CD4-positive, alpha-beta T cell treated with Interleukin-4 for 4 hours (primary cell): ENCODE measurements at places on chromosomes 2 and 18.

DNA sequence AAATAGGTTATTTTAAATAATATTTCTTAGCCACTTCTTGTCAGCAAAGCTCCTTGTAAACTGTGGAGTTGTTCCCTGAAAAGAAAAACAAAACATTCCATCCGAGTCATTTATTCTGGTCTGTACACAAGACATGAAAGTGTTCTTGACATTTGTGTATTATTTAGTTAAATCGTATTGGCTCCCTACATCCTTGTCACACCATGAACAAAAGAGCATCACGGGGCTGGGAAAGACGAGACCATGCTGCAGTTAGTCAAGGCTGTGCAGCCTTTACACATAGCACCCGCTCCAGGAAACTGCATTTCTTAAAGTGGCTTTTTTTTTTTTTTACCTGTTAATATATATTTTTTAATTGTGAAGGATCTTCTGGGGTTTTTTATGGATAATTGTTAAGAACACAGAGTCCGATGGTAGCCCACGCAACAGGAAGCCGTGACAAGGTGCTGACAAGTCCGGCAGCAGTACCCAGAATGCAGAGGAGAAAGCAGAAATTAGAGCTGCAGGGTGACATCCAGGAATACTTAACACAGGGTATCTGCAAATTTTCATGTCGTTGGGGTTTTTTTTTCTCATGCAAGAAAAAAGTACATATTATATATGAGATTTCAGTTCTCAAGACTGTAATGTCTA is 588.4 kb downstream of the ARHGAP15 start:
- DNase-seq, result no peak

DNA sequence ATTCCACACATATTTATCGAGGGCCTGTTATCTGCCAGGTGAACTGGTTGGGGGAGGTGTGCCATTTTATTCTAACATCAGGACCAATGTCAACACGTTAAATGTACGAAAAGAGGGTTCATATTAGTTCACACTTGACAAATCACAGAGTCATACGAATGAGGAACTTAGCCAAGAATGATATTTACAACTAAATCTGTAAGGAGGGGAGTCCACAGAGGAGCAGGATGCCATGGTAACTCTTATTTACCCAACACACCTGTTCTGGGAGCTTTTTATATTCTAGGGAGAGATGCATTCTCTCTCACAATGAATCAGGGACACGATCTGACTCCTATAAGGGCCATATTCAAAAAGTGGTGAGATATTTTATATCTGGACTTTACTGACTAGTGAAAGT is 144.1 kb downstream of the CDC42EP3 start:
- DNase-seq, result no peak

DNA sequence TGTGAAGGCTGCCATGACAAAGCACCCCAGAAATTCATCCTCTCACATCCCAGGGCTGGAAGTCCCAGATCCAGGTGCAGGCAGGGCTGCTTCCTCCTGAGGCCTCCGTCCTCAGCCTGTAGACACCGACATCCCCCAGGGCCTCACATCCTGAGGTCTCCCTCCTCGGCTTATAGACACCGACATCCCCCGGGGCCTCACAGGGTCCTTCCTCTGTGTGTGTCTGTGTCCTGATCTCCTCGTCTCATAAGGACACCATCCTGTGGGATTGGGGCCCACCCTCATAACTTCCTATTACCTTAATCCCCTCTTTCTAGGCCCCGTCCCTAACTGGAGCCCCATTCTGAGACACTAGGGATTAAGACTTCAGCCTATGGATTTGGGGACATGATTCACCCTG is 92.0 kb upstream of the SNTG2 start:
- no peak for DNase-seq

- no peak for DNase-seq
Observed at GRCh38 chr18:45050712-45051601, 370.3 kb downstream of the SETBP1 start.

DNA sequence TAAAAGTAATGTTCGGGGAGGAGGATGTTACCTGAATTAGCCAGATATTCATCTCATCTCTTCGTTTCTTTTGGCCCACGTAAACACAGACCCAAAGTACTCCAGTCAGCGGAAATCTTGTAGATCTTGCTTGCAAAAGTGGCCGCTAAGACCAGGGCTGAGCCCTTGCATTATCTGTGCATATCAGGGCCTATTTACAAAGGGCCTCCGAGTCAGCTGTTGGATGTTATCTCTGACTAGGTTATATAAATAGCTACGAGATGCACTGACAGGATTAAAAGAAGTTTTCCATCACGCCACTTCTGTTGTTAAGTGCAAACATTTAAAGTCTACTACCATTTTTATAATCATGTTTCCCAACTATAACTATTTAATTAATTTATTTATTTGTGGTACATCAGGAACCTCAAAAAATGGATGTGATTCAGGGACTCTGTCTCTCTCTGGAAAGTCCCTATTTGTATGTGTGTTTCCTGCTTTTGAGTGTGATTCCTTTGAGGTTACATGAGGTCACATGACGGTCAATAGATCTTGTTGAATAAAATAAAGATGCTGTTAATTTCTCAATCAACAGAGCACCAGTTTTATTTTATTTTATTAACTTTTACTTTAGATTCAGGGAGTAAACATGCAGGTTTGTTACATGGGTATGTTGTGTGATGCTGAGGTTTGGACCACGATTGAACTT is 46.8 kb upstream of the MBOAT2 start:
- no peak for DNase-seq

DNA sequence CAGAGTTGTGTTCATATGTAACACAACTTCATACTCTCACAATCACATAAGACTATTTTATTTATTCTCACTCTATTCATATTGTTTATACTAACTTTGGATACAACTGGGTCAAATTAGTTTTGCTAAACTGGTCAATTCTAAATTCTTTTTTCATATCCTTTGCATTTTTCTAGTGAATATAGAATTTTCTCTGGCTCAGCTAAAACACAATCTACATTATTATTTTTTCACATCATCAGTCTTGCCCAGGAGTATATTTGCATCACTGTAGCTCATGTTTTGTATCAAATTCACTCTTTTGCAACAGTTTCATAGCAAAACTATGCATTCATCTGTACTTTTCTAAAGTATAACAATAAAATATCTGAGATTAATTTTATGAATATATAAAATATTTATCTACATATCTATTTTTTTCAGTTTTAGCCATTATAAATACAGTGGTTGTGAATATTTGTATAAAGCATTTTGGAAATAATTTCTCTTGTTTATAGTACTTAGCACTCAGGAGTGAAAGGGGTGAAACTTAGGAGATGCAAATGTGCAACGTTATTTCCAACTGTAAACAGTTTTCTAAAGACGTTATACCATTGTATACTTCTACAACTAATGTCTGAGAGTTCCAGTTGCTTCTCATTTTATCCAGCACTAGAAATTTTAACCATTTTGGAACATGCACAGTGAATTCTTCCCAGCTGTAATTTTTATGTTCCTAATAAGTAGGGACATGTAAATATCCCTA is 854.6 kb downstream of the CBLN2 start:
- DNase-seq, result no peak

DNA sequence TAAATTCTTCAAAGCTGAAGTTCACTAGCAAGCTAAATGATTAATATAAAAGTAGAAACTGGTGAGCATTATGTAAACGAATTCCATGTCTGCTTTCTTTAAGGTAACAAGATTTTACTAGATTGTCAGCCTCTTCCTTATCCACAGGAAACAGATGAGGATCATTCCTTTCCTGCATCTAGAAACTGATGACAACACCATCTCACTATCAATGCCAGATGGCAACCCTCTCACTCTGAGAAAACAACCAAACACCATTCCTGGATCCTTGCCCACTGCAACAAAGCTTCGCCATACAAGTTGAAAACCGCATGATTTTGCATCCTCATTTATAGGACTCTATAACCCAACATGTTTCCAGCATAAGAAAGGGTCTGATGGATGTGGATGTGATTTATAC is 122.9 kb downstream of the ZNF521 start:
- DNase-seq, result no peak

- DNase-seq, result no peak
Observed at GRCh38 chr18:47993409-47993808, 63.0 kb upstream of the SMAD2 start.

DNA sequence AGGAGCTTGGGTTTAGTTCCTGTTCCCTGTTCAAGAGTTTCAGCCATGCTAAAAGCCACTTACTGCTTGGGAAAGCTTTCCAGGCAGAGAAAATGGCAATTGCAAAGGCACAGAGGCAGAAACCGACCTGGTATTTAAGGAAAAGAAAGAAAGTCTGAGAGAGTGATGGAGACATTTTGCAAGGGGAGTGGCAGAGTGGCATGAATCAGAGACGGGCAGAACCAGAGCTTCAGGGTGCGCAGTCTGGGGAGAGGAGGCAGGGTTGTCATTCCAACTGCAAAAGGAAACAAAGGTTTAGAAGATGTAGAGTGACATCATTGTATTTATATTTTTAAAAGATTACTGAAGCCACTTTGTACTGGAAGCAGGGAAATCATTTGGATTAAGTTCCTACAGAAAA is 14.9 kb upstream of the GNAL start:
- DNase-seq, result no peak

- DNase-seq, result no peak
Observed at GRCh38 chr2:172162225-172162733, 59.6 kb upstream of the DLX2 start.

- no peak for DNase-seq
Observed at GRCh38 chr2:162885281-162886070, 46.9 kb upstream of the KCNH7 start.

GRCh38 chr18:10519366-10519765 is 6.5 kb upstream of the NAPG start:
- no peak for DNase-seq

DNA sequence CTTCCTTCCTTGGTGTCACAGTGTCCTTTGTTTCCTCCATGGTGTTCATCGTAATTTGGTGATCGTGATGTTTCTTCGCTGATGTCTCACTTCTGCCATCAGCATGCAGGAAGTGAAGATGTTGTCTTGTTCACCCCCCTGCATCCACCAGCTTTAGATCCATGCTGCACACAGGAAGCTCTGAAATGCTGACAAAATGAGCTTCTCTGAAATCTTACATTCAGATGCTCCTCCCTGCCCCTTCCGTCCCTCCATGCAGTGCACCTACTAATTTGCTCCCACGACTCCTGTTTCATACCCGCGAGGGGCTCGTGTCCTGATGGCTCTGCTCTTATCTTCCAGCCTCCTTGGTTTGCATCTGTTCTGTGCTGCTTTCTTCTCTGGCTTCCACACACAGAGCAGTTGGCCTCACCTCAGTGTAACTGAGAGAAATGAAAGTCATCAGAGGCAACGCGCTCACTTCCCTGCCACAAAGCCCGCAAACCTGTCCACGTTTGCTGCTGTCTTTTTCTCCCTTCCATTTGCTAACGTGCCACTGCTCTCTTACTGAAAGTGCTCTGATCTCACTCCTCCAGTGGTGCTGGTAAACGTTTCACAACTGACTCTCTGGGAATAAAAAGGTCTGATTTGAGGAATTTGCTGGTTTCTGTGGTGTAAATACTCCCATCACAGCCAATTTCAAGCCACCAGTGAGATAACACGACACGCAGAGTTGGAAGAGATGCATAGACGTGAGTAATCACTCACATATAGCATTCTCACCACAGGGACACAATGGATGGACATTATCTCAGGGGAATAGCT is 41.0 kb upstream of the MGAT4A start:
- DNase-seq, result peak; percentile 88

GRCh38 chr2:161078211-161078539 is 82.1 kb upstream of the TANK start:
- no peak for DNase-seq
